ENCODE measurements at places on chromosomes 1 and 21.

GRCh38 chr1:244451539-244451950 lies at the start of gene ADSS2:
TSS of gene ADSS2 (minus strand) at chr1:244451909. CDS start at chr1:244451817, 92 bp downstream.
- DNase-seq, result no peak

GRCh38 chr1:176469450-176470010 lies 6.6 kb downstream of the PAPPA2 start:
- no peak for DNase-seq

DNA sequence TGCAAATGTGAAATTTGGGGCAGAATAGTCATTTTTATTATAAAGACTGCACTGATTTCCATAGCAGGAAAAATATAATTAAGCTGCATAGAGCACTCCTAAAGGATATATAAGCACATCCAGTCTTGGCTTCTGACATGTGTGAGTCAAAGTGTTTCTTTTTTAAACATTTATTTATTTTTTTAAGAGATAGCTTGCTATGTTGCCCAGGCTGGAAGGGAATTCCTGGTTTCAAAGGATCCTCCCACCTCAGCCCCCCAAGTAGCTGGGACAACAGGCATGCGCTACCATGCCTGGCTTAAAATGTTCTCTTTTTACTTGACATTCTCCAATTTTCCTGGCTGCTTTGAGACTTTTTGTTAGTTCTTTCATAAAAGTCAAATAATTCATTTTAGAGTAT lies 126.1 kb downstream of the HMCN1 start:
- DNase-seq, result no peak

DNA sequence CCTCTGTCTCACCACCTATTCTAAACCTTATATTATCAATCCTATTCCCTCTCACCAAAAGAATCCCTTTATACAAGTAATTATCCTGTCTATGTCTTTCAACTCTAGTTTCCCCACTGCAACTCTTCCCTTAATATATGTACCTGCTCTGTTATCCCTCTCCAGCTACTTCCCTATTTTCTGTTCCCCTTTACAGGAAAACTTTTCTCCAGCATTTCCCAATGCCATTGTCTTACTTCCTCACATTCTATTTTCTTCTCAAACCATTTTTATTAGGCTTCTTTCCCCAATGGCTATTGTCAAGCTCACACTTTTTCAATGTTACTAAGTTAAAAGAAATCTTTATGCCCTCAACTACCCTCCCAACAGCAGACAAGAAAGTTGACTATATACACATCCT lies 11.6 kb downstream of the DPYD start:
- DNase-seq, result no peak

GRCh38 chr21:26117324-26117971 lies 53.1 kb downstream of the APP start:
- DNase-seq, result no peak
